ENCODE measurements at places on chromosomes 11 and 22.

GRCh38 chr11:73271936-73272679, at the start of gene P2RY6:
Gene P2RY6, plus strand, starts transcription at chr11:73272338. Its CDS starts 24,181 bp downstream, at chr11:73296519.
- DNase-seq: peak; percentile 20

DNA sequence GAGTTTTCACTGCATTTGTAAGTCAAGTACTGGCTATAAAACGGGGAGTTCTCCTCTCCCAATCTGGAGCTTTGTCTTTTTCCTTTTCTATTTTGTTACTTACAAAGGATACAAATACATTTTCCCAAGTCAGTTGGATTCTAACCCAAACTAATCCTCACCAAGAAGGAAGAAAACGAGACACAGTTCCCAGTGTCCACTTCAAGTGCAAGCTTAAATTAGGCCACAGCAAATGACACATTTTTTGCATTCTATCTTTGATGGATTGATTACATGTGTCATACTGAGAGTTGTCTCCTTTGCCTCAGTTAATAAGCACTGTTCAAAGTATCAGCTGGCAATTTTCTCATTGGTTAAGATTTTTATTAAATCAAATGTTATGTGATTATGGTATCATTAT, 296.7 kb upstream of the ANO5 start:
- no peak for DNase-seq

DNA sequence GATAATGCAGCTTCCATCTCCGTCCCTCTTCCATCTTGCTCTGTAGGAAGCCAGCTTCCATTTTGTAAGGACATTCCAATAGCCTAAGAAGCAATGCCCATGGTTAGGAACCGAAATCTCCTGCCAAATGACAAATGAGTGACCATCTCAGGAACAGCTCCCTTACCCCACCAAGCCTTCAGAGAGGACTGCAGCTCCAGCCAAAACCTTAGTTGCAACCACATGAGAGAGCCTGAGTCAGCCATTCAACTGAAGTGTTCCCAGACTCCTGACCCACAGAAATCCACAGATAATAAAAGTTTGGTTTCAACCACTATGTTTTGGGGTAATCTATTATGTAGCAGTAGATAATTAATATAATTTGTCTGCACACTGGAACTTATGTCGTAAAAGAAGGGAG, 51.7 kb upstream of the LDLRAD3 start:
- no peak for DNase-seq

GRCh38 chr11:81707881-81708280, 1025.8 kb downstream of the FAM181B start:
- no peak for DNase-seq

- DNase-seq: no peak
Measured at GRCh38 chr11:77753230-77753629, 67.3 kb downstream of the RSF1 start.

DNA sequence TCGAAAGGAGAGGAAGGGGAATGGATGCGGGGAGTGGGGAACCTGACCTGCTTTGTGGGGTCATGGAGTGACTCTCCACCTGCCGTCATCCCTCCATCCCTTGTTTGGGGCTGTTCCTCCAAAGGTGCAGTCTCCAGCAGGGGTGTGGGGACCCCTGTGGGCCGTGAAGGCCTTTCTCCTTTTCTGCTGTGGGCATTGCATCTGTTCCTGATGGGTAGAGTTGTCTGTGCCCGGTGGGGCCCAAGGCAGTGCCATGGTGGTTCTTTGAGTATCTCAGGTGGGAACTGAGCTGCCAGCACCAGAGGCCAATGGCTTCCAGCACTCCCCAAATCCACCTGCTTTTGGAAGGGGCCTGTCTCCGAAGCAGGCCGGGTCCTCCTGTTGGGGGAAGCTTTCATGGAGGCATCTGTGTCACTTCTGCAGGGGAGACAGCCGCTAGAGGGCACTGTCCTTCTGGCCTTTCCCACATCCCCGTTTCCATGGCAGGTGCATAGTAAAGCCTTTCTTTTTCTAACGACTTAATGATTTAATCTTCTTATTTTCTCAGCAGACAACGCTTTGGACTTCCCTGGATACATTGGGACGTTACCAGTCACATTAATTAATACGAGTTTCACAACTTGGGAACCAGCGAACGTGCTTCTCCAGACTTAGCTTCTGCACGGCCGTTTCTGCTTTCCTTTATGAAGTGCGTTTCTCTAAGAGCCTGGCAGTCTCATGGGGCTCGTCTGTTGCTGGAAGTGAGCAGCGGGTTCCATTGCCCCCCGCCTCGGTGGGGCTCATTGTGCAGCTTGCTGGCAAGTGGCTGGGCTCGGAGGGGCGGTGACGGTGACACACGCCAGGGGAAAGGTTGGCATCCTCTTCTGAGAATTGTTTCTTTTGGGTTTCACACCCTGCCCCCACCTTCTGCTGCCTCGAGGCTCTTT, 57.1 kb downstream of the PARVB start:
- peak; percentile 84 for DNase-seq

GRCh38 chr11:67002921-67003411, 20.0 kb upstream of the SYT12 start:
- DNase-seq: no peak

- DNase-seq: peak; percentile 19
Measured at GRCh38 chr11:123543797-123544196, 110.6 kb downstream of the SCN3B start.

- DNase-seq: no peak
Measured at GRCh38 chr11:126646701-126647557, 291.4 kb downstream of the ST3GAL4 start.

GRCh38 chr11:12841946-12842630, 167.0 kb upstream of the RASSF10 start:
- DNase-seq: peak; percentile 84

DNA sequence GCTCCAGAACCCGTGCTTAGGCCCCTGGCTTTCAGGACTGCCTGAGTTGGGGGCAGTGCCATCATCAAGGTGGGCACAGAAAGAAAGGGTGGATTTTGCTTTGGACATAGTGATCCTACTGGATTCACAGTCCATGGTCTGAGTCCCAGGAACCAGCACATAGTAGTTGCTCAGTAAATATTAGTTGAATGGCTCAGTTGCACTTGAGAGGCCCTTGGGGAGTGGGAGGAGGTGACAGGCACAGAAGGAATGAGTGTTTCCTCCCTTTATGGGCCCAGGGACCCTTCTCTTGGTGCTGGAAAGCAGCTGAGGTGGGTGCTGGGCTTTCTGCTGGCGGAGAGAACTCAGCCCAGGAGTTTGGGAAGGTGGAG, 16.6 kb downstream of the ARHGEF17 start:
- DNase-seq: no peak

DNA sequence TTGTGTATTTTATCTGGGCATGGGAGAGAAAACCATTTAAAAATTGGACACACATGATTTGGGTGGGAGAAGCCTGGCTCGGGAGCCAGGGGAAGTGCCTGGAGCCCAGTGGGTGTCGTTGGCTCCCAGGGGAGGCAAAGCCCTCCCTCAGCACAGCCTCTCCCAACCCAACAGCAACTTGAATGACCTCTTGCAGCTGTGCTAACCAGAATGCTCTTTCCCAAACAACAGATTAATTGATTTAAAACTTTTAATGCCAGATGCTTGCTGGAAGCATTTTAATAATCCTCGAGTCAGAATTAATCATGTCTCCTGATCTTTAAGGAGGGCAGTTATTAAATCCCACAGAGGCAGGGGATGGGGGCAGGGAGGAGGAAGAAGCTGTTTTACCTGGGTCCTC, 401.6 kb downstream of the BUD13 start:
- DNase-seq: no peak

GRCh38 chr22:46081036-46081830, 69.1 kb upstream of the PPARA start:
- peak; percentile 44 for DNase-seq

All from dermis blood vessel endothelial cell (primary cell).